ENCODE measurements at places on chromosomes 16 and 17.

- no peak for DNase-seq
These were observed 94.9 kb downstream of the ANKRD11 start for GRCh38 chr16:89395150-89396142.

- DNase-seq, result peak; percentile 2
These were observed 150.3 kb downstream of the ASIC2 start for GRCh38 chr17:33142705-33143299.

- DNase-seq, result no peak
These were observed 757 bp downstream of the ORMDL3 start for GRCh38 chr17:39926588-39927100.

DNA sequence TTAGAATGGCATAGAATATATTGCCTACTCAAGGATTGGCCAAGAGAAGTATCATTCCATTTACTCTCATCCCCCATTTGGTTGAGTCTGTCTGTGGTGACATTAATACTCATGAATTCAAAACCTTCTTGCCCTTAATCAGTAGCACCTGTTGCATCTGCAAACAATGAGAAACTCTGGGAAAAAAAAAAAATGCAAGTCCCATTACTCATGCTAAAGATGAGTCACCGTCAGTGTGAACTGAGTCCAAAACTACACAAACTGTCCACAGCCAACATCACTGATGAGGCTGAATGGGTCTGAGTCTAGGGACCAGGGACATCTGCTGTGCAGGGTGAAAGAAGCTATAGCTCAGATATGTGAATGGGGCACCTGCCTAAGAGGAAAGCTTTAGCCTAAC lies 96.9 kb upstream of the ADAMTS18 start:
- no peak for DNase-seq

- peak; percentile 75 for DNase-seq
These were observed 3.4 kb downstream of the STH start for GRCh38 chr17:46002311-46002972.

DNA sequence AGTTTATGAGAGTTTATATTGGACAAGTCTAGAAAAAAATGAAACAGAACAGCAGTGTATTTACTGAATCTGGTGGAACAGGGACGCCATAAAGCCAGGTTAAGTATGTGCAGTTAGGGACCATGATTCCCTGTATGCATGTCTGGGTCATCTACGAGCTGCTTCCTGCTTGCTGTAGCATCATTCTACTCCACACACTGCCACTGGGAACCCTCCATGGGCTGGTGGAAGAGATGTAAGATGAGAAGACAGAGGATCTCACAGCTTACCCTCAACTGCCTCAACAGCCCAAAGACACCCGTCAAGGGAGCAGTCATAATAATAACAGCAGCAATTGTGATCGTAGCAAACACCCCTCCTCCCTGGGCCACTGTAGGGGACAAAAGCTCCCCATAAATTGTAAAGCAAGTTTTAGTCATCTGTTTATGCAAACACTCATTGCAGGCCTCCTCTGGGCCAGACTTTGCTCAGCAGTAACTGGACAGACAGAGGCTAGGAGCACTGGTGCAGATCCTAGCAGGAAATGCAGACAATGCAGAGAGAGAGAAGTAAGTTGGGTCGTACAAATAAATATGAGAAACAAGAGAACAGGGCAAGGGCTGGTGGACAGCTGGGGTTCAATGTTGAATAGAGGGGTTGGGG lies 188.0 kb downstream of the SOX9 start:
- DNase-seq, result no peak

DNA sequence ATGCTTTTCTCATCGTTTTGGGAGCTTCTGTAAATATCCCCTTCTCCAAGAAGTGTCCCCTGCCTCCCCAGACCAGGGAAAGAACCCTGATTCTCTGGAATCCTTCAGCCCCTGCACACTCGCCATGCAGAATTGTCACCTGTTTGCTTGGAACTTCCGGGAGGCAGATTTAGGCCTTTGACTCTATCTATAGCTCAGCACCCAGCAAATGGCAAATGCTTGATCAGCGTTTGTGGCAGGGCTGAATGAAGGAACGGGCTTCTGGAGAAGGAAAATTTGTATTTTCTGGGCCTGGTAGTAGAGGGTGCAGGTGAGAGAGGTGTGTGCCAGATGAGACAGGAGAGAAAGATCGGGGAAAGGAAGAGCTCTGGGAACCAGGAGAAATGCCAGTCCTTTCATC lies 18.3 kb upstream of the CACNG4 start:
- no peak for DNase-seq

- DNase-seq, result no peak
These were observed 171.4 kb downstream of the SEC14L1 start for GRCh38 chr17:77312061-77312701.

- no peak for DNase-seq
These were observed 5.0 kb downstream of the LSM12 start for GRCh38 chr17:44061446-44061845.

- peak; percentile 59 for DNase-seq
These were observed 3.2 kb downstream of the CCR7 start for GRCh38 chr17:40561871-40562611.

DNA sequence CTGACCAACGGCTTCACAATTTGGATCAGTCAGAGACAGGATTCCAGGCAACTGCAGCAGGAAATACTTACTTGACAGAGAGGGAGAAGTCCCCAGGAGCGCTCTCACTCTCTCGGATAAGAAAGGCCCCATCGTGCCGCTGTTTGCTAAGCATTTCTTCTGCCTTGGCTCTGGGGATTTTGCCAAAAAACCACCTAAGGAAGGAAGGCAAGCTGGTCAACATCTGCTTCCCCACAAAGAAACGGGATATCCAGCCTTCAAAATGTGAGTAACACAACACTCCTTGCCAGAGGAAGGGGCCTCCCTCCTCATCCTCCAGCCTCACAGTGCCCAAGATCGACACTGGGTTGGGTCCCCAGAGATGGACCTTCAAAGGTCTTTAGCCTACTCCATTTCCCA lies 36.6 kb upstream of the SLC25A19 start:
- DNase-seq, result peak; percentile 73

GRCh38 chr16:49353680-49354079 lies 19.9 kb upstream of the C16orf78 start:
- no peak for DNase-seq

GRCh38 chr16:2955779-2956578 lies 8.1 kb upstream of the KREMEN2 start:
- peak; percentile 71 for DNase-seq

DNA sequence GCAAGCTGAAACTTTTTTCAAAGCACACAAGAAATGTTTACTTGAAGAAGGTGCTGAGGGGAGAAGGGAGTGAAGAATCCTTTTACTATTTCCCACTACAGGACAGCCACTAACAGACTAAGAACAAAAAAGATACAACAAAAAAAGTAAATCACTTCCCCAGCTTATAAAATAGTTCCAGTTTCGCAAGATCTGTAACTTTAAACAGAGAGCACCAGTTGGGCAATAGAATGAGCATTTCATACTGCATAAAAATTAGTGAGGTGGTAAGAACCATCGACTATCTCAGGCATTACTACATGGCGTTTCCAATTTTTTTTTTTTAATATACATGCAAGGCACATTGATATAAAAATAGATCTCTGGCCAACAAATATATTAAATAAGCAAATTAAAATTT lies 11.1 kb downstream of the CRYBA1 start:
- DNase-seq, result peak; percentile 81

DNA sequence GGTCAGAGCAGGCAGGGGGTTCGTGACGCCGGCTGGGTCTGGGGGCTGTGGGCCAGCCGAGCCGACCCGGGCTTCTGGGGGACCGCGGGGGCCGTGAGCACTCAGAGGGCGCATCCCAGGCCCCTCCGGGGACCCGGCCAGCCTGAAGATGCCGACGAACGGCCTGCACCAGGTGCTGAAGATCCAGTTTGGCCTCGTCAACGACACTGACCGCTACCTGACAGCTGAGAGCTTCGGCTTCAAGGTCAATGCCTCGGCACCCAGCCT lies 140 bp downstream of the FSCN2 start:
- no peak for DNase-seq

- peak; percentile 83 for DNase-seq
These were observed 75.3 kb upstream of the AMZ2 start for GRCh38 chr17:68172461-68172954.

DNA sequence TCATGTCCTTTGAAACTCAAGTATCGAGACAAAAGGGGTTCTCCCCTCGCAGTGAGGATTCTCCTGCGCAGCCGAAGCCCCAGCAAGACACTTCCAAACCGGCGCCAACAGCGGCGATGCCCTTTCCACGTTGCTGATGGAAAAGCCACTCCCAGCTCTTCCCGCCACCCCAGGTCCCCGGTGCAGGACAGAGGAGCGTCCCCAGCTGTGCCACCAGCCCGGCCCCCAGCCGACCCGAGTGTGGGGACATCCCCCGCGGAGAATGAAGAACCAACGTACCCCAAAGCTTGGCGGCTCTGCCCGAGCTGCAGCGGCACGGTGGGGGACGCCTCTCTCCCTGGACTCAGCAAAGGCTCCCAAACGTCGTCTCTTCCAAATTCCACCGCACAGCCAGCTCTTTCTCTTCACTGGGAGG lies 573 bp downstream of the CHST6 start:
- no peak for DNase-seq

GRCh38 chr16:17657045-17657444 lies 186.3 kb upstream of the XYLT1 start:
- DNase-seq, result no peak

DNA sequence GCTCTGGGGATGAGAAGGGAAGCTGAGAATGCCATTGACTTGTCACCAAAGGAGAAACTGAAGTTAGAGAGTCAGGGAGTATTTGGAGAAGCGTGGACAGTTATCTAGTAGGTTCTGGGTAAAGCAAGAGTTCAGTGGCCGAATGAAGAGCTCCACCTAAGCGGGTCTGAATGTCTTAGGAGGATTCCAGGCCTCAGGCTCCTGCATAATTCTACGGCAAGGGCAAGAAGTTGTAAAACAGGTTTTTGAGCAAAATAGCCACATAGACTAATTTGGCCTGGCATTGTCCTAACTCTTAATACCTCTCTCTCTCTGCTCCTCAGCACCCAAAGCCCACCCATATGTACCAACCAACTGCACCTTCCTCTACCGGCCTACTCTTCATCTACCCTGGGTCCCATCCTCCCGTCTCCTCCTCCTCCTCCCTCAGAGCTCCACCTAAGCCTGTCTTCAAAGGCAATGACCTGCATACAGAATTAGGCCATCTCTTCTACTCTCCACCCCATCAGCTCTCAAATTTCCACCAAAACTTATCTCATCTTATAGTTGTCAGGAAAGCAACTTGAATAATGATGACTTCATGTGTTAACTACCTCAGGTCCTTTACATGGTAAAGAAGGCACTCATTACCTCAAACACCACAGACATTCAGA lies 42.0 kb upstream of the KCNJ2 start:
- DNase-seq, result no peak

DNA sequence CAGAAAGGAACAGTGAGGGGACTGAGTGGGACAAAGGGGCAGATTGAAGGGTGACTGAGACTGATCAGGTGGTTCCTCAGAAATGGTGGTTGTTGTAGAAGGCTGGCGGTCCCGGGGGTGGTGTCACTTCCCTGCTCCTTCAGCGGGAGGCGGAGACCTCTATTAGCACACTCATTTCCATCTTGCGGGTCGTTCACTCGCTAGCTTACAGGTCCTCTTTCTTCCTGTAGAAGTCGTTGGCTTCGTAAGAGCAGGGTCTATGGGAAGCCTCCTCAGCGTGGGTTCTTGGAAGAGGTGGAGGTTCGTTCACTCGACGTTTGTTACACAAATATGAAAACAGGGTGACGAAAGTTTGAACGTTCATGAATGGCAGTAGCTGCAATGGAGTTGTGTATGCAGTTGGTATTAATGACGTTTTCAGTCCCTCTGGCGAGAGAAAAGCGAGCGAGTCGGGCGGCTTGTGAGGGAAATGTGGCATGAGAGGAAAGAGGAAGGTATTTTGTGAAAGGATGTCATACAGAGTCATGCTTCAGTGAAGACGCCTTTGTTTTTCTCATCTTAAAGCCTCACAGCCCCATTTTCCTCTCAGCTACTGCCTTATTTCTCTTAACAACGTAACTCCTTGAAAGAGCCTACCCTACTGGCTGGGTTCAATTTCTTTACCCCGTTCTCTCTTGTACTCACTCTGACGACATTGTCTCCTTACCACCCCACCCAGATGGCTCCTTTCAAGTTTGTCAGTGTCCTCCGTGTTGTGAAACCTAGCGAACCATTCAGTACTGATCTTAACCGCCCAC lies 667 bp downstream of the EFCAB13 start:
- peak; percentile 77 for DNase-seq

- no peak for DNase-seq
These were observed 250.0 kb downstream of the SOX9 start for GRCh38 chr17:72370819-72371218.

- DNase-seq, result no peak
These were observed 1.3 kb downstream of the PLCG2 start for GRCh38 chr16:81780350-81780749.

- no peak for DNase-seq
These were observed 10.6 kb upstream of the TRAP1 start for GRCh38 chr16:3727806-3728381.

DNA sequence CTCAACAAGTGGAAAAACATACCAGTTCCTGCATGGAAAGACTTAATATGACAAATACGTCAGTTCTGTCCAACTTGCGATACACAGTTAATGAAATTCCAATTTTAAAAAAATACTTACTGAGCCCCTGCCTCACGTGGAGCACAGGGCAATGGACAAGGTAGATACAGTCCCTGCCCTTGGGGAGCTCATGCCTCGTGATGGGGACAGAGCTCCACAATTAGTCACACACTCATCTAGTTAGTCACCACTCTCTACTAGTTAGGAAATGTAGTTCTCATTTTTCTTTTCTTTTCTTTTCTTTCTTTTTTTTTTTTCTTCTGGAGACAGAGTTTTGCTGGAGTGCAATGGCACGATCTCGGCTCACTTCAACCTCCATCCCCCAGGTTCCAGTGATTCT lies 74.7 kb upstream of the CDH5 start:
- no peak for DNase-seq

GRCh38 chr17:78355045-78355641 lies 4.7 kb downstream of the SOCS3 start:
- DNase-seq, result peak; percentile 51

- peak; percentile 55 for DNase-seq
These were observed 6.7 kb downstream of the BAHCC1 start for GRCh38 chr17:81401723-81402529.

- DNase-seq, result peak; percentile 81
These were observed 1.3 kb downstream of the SLC43A2 start for GRCh38 chr17:1627182-1627981.

DNA sequence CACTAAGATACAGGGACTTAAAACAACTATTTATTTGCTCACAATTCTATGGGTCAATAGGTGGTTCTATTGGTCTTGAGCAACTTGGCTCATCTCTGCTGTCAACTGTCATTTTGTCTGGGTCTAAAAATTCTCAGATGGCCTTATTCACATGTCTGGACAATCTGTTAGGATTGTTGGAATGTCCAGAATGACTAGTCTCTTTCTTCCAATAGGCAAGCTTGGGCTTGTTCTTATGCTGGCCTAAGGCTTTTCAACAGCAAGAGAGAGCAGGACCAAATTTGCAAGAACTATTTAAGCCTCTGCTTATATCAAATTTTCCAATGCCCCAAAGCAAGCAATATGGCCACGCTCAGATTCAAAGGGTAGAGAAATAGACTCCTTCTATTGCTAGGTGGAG lies 240.9 kb downstream of the KIF2B start:
- no peak for DNase-seq
